ENCODE measurements at places on chromosomes 5 and 9. TPM values are rescaled to one million over a fixed set of nuclear protein-coding genes. Genes with fewer than 3 reads are reported as not detected.

Gene CDX1
- total RNA-seq: not detected

Gene IGIP
- total RNA-seq: 5.0 TPM

Gene FBN2
- 0.79 TPM for total RNA-seq

Gene STK32A
- total RNA-seq: not detected

Gene PCDHA1
- 0.17 TPM for total RNA-seq

DNA sequence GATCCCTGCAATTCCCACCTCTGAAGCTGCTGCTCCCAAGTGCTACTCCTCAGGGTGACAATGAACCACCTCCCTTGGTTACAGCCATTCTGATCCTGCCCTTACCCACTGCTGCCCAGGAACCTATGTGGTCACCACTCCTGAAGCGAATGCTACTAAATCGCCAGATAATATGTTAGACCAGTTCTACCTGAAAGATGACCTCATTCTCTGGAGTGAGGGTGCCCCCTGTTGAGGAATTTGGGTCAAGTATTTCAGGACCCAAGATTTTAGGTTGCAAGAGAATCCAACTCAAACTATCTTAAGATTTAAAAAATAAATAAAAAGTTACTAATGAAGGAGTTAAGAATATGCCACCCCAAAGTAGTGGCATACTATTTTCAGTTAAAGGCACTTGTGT is 5.8 kb upstream of the SNAPC3 start:
- peak; percentile 62 for DNase-seq

DNA sequence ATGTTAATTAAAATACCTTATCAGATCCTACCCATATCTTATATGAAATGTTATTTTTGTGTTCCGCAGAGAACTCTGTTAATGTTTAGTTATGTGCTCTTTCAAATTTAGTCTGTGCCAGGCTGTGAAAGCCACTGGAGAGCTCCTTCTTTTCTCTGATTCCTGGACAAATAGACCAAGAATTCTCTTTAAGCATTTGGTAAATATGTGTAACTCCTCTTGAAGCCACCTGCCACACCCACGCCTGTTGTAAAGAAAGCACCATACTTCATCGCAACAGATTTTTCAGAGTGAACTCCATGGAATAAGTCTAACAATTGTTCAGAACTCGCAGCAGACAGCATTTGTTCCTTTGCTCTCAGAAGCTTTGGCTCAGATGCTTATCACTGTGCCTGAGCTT is 301.1 kb downstream of the FAM170A start:
- DNase-seq: no peak

DNA sequence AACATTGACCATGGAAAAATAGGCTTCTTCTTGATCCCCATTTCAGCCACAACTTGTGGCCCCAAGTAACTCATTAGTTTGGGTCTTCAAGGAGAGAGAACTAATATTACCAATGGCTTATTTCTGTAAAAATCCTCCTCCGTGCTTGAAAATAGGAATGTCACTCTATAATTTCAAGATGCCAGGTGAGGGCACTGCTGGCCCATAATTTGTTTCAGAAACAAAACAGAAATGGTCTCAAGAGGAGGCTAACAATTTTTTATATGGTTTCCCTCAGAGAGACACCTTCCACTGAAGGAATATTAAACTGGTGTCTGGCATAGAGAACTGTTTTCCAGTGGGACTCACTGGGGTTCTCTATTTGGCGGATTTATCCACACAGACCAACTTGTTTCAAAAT is 437.0 kb upstream of the TRPC7 start:
- DNase-seq: peak; percentile 55

Data from dermis blood vessel endothelial cell (primary cell).